Stimulated activated CD4-positive, alpha-beta T cell treated with anti-CD3 and anti-CD28 coated beads, Interleukin-15, amount 100 ng/mL, for 1 hour (primary cell): ENCODE measurements at places on chromosomes 2 and 18.

DNA sequence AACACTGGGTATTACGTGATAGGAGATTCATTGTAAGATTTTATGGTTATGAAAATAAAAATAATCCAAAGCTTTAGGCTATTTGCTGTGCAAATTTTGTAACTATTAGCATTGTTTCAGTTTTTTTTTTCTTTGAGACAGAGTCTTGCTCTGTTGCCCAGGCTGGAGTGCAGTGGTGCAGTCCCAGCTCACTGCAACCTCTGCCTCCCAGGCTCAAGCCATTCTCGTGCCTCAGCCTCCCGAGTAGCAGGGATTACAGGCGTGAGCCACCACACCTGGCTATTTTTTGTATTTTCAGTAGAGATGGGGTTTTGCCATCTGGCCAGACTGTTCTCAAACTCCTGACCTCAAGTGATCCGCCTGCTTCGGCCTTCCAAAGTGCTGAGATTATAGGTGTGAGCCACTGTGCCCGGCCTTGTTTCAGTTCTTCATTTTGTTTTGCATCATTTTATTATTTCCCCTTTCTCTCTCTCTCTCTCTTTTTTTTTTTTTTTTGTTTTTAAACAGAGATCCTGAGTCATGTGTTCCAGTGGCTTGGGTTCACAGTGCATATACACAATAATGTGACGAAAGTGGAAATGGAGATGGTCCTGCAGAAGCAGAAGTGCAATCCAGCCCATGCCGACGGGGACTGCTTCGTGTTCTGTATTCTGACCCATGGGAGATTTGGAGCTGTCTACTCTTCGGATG lies 25.8 kb downstream of the CASP10 start:
- DNase-seq = no peak

DNA sequence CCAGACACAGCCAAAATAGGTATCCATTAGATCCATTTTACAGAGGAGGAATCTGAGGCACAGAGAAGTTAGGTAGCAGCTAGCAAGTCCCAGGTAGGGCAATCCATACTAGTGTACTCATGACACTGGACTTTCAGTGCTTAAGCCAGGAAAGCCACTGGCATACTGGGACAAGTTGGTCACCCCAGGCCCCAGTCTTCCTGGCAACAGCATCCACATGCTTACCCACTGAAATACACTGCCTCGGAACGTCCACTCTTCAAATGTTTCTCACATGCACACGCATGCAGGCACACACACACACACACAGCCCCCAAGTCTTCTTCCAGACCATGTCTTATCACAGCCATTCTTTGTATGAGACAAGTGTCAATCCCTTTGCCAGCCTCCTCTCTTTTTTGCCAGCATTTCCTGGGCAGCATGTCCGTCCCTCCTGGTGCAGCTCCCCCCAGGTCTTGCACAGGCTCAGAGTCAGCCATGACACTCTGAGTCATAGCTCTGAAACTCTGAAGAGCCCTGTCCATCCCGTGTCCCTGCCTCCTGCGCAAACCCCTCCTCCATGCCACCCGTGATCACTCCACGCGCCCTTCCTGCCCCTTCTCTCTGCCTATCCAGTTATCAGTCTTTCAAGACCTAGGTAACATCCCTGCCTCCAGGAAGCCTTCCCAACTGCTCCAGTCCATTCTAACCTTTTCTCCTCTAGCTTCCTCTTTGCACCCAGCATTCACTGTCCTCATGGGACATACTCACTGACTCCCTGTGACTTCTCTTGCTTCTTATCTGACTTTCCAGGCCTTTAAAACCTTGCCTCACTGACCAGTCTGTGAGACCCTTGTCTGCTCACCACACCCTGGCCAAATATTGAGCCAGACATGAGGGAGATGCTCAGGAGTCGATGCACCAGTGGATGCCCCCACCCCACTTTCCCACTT lies 10.9 kb upstream of the TEX261 start:
- DNase-seq = no peak

DNA sequence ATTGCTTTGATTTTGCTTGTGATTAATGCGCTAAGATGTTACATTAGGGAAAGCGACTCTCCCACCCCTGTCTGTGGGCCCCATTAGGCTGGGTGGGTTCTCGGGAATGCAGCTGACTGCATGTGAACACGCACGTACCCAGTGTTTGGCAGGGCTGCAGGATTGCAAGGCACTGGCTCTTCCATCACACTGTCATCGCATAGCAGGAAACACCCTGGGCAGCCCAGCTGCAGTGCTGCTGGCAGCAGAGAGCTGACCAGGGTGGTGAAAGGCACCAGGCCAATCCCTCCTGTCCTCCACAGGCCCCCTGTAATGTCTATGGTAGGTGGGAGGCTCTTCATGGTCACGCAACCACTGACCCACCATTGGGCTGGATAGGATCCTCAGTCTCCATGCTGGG lies 34.4 kb upstream of the FZD7 start:
- DNase-seq = no peak

DNA sequence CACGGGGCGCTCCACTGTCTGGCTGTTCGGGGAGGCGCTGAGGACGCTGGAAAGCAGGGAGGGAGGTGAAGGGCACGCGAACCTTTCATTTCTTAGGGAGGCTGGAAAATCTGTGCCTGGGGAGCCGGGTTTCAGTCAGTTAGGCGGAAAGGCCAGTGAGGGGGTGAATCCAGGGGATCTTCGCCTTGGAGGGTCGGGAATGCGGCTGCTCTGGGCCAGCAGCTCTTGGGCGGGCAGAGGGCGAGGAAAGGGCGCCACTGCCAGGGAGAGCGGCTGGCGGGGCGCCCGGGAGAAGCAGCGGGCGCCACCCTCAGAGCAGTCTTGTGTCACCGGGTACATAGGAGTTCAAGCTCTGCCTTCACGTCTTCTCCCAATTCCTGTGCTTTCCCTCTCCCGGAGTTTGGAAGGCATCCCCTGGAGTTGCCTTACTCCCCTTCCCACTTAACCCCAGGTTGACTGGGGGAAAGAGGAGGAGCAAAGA lies 1.4 kb downstream of the CCDC85A start:
- DNase-seq = no peak

DNA sequence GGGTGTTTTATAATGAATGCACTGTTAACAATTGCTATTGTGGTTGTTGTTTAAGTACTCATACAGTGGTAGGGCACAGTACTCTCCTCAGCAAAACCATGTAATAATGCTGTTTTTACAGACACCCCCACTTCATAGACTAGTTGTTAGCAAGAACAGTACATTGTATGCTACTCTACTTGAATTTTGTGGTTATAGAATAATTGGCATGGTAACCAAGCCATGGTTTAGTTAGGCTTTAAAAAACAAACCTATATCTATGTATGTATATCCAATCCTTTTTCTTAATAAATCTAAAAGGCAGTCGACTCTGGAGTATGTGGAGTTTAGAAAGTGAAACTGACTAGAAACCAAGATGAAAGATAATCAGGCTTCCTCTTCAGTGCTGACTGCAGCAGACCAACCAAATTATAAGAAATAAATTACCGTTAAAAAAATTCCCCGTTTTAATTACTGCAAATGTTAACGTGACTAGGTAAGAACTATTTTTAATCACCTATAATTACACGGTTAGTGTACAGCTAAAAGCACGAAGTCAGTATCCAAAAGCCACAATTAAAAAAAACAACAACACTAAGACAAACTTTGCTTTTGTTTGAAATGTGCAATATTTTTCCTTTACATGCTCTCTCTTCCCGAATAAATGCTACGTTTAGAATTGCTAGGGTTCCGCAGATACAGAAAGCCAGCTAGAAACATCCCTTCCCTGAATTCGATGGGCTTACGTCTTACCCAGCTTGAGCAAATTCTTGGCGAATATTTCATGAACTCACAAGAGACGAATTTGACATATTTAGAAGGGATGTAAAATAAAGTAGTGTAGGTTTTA lies 113.3 kb upstream of the SERTAD2 start:
- no peak for DNase-seq

DNA sequence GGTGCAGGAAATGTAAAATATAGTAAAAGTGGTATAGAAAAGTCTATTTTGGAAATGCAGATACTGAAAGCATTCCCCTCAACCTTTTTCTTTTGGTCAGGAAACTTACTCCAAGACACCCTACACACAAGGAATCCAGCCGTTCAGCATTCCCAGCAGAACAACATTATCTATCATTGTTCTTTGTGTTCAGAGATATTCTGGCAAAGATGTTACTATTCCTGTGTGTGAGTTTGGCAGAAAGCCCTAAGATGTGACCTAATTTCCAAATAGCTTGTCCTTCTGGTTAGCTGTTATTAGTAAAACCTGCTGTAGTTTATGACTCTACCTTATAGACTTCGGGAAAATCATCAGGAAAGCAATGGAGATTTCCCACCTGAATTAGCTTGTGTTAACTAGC lies 78.1 kb upstream of the PELI1 start:
- no peak for DNase-seq

DNA sequence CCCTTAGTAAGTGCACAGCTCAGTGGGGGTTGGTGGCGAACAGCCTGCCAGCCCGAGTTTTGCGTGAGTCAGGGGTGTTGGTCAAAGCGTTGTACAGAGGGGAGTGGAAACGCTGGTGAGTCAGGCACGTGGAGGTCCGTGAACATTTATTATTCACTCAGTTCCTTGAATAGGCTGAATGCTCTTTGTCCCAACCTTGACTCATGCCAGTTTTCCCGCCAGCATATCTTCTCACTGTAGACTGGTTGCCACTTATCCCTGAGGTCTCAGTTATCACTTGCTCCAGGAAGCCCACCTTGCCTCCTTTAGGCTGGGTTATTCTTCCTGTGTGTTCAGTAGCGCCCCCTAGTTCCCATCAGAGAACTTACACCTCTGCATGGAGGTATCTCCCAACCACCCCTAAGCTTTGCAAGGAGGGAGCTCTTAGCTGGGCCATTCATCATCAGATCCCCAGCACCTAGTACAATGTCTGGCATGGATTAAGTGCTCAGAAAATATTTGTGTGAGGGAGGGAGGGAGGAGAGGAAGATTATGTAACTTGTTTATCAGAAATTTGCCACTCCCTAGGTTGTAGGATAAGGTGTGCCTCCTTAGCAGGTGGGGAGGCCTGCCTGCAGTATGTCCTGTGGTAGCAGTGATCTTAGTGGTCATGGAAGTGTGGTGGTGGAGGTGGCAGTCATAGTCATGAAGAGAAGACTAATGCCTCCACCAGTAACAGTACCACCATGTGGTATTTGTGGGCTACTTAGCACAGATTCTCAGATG lies 72.1 kb downstream of the CABLES1 start:
- DNase-seq = no peak

GRCh38 chr18:45321520-45321919 lies 293.8 kb upstream of the SLC14A2 start:
- DNase-seq = no peak

DNA sequence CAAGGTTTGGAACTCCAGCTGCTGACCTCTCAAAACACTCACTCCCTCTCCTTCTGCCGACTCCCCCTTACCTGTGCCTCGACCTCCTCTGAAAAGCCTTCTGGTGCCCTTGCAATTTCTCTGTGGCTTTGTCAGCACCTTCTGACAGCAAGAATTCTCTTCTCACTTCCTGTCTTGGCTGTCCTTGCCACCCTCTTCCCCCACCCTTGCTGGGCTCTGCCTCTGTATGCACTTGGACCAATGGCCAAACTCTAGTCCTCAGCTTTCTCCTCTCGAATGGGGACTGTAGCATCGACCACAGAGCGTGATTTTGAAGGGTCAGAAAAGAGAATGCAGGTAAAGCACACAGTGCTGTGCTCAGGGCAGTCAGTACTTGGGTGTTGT lies 99.0 kb downstream of the HS1BP3 start:
- DNase-seq = no peak

DNA sequence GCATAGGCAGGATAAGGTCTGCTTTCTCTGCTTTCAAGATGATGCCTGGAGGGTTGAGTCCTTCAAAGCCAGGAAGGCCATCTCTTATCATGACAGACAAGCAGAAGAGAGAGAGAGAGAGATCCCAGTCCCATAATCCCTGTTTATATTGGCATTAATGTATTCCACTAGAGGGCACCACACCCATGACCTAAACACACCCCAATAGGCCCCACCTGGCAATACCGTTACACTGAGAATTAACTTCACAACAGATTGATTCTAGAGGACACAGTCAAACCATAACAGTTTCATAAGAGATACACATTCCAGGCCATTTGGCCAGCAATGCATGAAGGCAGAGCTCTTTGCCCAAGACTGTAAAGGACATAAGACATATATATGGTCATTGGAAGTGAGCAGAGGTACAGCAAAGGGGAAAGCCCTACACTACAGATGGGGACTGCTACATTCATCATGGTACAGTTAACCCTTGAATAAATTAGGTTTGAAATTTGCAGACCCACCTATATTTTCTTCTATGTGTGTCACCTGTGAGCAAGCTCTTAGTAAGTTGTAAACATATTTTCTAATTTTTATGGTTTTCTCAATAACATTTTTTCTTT lies 1516.1 kb downstream of the RPIA start:
- DNase-seq = no peak

GRCh38 chr2:225668606-225669266 lies 269.2 kb downstream of the NYAP2 start:
- no peak for DNase-seq

- DNase-seq = no peak
These were observed 155.2 kb downstream of the MYO5B start for GRCh38 chr18:50039746-50040145.

- no peak for DNase-seq
These were observed 550.2 kb downstream of the STK39 start for GRCh38 chr2:167697194-167697593.

- DNase-seq = no peak
These were observed 13.4 kb downstream of the DNAJB2 start for GRCh38 chr2:219292616-219293015.

DNA sequence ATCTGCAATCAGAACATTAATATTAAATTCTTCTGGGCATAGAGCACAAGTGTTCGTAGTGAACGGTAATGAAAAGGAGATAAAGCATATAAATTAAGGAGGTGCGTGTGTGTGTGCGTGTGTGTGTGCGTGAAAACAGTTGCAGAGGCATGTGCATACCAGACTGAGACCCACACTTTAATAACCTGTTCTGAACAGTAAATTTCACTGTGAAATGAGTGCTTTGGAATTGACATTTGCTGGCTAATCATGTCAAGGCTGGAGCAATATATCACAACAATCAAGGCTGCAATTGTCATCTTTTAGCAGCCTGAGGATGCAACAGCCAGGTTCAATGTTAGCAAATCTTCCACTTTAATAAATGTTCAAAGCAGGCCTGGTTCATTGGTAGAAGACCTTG lies 57.9 kb downstream of the DCDC2C start:
- no peak for DNase-seq

DNA sequence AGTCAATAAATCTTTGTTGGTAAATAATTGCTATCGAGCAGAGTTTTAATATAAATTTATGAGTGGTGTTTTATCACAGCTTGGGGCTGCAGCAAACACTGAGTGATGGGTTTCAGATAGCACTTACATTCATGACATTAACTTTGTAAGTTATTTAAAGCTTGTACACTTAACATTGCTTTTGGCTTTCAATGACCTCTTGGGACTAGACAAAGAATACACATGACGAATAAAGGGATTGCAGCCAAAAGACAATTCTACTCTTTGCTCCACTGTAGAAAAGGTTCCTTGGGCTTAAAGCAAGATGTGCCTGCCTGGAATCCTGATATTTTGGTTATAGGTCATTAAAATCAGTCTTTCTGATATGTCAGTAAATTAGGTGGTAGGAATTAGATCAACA lies 299.5 kb downstream of the GBX2 start:
- DNase-seq = no peak

GRCh38 chr2:42918041-42918440 lies 125.7 kb upstream of the HAAO start:
- no peak for DNase-seq
